Immature natural killer cell (primary cell): ENCODE measurements at places on chromosomes 3 and 15. TPM values are rescaled to one million over a fixed set of nuclear protein-coding genes. Genes with fewer than 3 reads are reported as not detected.

The EAF2 gene
- 14.3 TPM for polyA plus RNA-seq

DNA sequence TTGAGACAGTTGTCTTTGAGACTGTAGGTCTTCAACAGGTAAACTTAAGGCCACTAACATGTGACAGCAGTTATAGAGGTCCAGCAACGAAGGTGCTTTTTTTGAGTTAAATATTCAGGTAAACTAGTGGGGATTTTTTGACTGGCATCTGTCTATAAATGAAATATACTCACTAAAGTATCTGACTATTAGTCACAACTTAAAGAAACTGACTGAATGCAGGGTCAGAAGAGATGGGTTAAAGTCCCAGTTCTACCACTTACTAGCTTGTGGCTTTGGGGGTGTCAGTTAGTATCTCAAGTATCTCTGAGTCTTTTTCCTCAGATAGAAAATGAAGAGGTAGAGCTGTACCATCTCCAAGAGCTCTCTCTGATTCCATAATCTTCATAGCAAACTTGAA is 18.0 kb downstream of the MIX23 start:
- no peak for DNase-seq

DNA sequence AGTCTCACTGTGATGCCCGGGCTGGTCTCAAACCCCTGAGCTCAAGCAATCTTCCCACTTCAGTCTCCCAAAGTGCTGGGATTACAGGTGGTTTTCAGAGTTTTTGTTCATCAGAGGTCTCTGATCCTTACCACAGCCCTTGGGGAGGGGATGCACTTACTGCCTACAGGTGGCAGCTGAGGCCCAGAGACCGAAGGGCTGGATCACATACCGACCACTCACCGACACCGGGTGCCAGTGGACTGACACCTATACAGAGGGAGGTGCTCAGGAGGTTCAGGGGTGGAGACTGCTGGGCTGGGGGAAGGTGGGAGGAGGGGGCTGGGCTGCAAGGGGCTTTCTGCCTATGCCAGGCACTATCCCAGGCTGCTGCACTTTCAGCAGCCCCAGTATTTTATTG is 19.5 kb downstream of the DUSP7 start:
- no peak for DNase-seq

The IGF2BP2 gene
- polyA plus RNA-seq, result 0.43 TPM

DNA sequence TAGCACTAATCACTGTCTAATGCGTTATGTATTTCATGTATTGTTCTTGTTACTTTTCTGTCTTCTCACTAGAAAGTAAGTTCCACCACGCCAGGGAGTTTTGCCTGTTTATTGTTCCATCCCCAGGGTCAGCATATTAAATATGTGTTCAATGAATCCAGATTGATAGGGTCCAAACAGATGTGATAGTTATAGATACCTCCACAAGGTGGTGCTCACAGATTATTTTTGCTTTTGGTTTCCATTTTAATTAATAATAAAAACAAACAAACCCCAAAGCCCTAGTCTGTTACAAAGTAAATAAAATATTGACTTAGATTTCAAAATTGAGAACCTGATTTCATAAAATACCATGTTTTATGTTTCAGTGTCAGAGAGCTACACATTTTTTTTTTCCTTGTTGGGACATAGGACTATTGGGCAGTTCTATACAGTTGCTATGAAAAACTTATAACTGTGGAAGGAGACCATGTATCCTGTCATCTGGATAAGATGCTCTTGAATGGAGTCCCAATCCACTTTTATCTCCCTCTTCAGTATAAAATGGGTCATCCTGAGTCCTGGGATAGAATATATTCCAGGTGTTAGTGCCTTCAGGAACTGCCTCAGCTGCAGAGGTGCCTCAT is 12.4 kb downstream of the OTOL1 start:
- no peak for DNase-seq

The C3orf22 gene
- not detected for polyA plus RNA-seq
